Calu3 (cell line): ENCODE measurements at places on chromosomes 5 and 9. TPM values are rescaled to one million over a fixed set of nuclear protein-coding genes. Genes with fewer than 3 reads are reported as not detected.

DNA sequence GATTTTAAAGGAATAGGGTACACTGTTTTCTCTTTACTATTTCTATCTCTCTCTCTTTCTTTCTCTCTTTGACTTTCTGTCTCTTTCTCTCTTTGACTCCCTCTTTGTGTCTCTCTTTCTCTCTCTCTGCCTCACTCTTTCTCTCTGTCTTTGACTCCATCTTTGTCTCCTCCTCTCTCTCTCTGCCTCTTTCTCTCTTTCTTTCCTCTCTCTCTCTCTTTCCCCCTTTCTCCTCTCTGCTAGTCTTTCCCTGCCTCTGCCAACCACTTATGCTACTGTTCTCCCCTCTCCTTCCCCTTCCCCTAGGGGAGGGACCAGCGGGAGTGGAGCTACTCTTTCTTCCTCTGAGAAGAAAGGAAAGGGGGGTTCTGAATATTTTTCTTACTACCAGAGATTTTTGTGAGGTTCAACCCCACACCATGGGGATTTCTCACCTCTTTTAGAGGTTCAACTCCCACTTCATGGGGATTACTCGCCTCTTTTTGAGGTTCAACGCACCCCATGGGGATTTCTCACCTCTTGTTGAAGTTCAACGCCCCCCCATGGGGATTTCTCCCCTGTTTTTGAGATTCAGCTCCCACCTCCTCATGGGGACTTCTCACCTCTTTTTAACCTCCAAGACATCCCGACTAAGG is 309.9 kb downstream of the NR3C1 start:
- no peak for DNase-seq

Gene REEP2
- total RNA-seq: 2.5 and 2.7 TPM in 2 replicates

Gene GPSM1
- total RNA-seq: 3.9 and 5.7 TPM in 2 replicates

- DNase-seq: no peak
Measured at GRCh38 chr5:145072889-145073288, 762.3 kb downstream of the PRELID2 start.
